ENCODE measurements at places on chromosomes 7 and 10.

DNA sequence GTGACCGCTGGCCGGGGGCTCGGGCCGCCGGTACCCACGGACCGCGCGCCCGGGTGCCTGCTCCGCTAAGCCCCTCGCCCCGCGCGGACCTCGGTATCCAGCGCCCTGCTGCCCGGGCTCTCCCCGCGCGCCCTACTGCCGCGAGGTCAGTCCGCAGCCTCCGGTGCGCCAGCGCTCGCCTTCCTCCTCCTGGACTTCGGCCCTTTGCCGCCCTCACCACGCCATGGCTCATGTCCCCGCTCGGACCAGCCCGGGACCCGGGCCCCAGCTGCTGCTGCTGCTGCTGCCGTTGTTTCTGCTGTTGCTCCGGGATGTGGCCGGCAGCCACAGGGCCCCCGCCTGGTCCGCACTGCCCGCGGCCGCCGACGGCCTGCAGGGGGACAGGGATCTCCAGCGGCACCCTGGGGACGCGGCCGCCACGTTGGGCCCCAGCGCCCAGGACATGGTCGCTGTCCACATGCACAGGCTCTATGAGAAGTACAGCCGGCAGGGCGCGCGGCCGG lies 483 bp downstream of the GDF10 start:
- DNase-seq: peak; percentile 49

DNA sequence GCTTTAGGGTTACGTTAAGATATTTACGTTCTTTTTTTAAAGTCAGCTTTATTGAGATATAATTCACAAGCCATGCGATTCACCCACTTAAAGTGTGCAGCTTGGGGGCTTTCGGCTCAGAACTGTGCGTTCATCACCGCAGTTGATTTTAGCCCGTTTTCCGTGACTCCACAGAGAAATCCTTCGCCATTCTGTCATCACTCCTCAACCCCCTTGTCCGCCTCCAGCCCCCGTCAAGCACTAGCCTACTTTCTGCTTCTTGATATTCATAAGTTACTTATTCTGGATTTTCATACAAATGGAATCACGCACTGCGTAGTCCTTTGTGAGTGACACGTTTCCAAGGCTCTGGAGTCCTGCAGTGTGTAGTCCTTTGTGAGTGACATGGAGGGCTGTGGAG lies 20.4 kb downstream of the FAM20C start:
- no peak for DNase-seq

- DNase-seq: no peak
Observed at GRCh38 chr10:30151581-30152389, 92.4 kb upstream of the JCAD start.

- no peak for DNase-seq
Observed at GRCh38 chr10:118625504-118625903, 30.1 kb upstream of the PRLHR start.

GRCh38 chr7:26429168-26429567 lies 137.5 kb downstream of the SNX10 start:
- DNase-seq: no peak

DNA sequence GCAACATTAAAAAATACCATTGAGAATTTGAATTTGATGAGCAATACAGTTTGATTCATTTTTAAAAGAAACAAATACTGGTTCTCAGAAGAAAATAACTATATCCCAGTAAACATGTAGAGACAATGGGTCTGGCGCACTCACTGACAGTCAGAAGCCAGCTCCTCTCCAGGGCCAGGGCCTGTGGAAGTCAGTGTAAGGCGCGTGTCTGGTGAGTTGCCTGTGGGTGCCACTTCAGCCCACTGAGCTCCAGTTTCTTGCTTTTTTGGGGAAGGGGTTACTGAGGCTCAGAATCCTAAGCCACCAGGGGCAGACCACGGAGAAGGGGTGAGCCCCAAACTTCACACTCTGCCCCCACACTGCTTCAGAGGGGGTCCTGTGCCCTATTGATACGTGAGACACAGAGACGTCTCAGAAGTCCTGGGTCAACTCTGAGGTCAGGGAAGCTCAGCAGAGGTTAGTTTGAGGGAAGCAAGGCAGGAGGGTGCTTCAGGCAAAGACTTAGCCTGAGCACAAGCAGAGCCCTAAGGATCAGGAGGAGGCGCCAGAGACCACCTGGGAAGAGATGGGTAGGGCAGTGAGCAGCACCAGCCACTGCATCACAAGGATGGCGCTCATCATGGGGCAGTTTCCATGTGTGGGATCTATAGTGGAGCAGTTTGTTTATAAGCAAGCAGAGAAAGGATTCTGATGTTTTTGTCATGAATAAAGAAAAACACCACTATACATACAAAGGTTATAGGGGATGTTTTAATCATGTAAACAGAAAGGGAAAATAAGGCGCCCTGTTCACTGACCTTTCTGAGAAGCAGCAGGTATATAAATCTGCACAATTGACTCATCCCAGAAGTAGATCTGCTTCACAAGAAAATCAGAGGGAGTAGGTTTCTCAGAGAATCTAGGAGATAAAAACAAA lies 95.7 kb downstream of the PKD1L1 start:
- no peak for DNase-seq

DNA sequence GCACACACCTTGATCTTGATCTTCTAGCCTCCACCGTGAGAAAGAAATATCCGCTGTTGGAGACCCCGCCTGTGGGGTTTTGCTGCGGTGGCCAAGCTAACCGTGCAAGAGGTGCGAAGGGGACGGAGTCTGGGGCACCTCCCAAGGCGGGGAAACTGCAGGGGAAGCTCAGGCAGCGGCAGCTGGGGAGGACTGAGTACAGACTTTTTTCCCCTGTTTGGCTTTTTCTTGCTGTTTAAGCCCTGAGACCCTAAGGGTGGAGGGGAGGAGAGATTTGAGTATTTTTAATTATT lies 108.0 kb downstream of the DNAJB6 start:
- no peak for DNase-seq

DNA sequence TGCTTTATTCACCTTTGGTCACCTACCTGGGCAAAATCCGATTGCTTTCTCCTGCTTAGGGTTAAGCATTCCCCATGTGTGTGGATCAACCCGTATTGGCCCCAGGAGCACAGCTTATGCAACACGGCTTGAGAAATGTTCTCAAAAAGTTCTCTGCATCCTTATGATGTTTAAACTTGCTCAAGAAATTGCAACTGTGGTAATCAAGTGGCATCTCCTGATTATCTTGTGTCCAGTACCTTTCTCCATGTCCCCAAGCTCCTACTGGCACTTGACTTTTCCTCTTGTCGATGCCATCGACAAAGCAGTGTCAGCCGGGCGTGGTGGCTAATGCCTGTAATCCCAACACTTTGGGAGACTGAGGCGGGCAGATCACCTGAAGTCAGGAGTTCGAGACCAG lies 4.7 kb upstream of the PKD2L1 start:
- DNase-seq: no peak

DNA sequence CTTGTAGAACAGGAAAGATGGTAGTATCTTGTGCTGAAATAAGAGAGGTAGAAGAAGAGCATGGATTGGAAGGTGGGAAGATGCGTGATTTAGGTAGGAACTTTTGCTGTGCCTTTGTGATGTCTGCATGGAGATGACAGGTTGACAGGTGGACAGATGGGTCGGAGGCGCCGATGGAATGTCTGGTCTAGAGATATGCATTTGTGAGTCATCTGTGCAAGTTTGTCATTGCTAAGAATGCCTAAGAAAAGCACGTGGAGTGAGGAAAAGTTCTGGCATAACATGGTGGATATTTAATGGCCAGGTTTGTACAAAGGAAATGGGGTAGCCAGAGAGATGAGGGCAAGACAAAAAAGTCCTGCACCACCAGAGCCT lies 76.0 kb upstream of the ARMC3 start:
- no peak for DNase-seq

GRCh38 chr10:129966889-129967578 lies 3.0 kb upstream of the EBF3 start:
- peak; percentile 85 for DNase-seq

DNA sequence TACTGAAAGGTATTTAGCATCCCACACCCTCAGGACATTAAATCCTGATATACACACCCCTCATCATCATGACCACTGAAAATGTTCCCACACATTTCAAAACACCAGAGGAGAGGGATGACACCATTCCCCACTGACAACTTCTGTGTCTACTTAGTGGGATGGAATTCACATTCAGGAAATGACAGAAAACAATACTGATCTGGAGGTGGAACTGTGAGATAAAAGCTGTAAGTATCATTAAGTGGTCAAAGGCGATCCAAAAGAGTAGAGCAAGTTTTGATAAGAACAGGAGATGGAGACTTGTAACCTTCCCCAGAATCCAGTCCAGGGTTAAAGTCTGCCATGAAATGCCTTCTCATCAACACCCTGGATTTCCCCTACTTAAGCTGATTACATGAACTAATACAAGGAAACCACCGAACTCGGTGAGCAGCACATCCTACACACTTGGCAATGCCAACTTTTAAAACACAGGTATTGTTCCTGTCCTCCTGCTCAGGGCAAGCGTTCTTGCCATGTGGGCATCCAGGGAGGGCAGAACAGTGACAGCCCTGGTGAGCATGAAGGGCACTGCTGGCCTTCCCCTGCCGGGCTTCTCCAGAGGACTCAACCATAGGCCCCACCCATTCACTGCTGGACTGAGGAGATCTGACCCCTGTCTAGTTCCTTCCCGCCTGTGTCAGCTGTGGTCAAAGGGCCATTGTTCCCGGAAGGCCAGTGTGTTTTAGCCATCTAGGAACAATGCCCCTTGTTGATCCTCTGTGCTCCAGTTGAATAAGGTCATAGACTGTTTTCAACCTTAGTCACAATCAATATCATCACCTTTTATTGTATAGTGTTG lies 85.0 kb downstream of the SGMS1 start:
- DNase-seq: no peak

- DNase-seq: no peak
Observed at GRCh38 chr10:122299423-122300075, 28.5 kb downstream of the BTBD16 start.

- DNase-seq: no peak
Observed at GRCh38 chr10:28754930-28755718, 77.8 kb downstream of the BAMBI start.

DNA sequence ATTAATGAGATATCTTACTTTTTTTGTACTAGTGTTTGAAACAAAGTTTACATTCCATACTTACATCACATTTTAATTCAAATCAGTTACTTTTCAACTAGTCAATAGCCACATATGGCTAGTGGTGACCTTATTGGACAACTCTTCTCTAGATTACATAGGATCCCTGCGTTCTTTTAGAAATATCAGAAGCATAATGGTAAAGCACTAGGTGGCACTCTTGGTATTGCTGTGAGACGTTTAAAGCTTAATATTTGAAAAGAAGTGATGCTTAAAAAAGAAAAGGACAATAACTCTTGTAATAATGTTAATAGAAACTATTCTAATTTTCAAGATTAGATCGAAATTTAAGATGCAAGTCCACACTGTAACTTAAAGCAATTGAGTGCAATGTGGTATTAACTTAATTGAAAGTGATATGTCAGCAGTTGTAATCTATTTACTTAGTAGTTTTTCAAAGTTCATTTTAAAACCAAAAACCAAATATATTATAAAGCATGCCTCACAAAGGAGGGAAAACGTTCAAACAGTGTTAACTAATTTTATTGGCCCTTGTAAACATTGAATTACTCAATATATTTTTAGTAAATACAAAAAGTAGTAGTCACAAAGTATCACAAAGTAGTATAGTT lies 339.1 kb downstream of the ATRNL1 start:
- no peak for DNase-seq

- DNase-seq: no peak
Observed at GRCh38 chr7:100064162-100064561, 14.6 kb downstream of the ZSCAN21 start.

DNA sequence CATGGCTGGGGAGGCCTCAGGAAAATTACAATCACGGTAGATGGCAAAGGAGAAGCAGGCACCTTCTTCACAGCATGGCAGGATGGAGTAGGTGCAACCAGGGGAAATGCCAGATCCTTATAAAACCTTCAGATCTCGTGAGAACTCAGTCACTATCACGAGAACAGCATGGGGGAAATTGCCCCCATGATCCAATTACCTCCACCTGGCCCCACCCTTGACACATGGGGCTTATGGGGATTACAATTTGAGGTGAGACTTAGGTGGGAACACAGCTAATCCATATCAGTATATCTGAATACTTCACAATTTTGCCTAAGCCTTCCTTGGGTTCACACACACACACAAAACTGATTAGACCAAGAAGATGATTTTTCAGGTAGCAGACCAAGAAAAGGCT lies 145.1 kb upstream of the COL1A2 start:
- DNase-seq: no peak

DNA sequence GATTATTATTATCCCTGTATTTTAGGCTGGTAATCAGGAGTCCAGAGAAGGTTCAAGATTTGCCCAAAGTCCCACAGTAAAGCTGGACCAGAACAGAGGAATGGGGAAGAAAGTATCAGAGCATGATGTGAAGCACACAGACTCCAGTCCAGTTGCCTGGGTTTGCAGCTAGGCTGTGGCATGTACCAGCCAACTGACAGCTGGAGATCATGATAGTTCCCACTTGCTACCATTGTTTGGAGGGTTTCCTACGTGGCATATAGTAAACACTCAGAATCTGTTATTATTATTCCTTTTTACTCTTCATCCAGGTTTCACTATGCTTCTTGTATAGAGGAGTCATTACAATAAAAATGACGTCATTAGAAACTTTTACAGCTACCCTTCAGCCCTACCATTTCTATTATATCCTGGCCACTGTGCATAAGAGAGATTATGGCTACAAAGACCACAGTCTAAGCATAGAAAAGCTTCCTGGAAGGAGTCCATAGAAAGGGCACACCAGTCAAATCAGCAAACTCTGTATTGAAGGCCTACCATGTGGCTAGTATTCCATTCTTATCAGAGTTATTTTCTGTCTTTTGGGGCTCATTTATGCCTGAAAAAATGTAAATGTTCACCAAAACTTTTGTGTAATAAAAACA lies 66.6 kb downstream of the MTPN start:
- no peak for DNase-seq

GRCh38 chr10:81843042-81843441 lies 32.0 kb upstream of the NRG3 start:
- DNase-seq: no peak

GRCh38 chr10:4217187-4217586 lies 432.2 kb upstream of the KLF6 start:
- no peak for DNase-seq

GRCh38 chr10:33370434-33370930 lies 36.0 kb upstream of the NRP1 start:
- DNase-seq: no peak

- DNase-seq: no peak
Observed at GRCh38 chr10:114520453-114520852, 116.2 kb upstream of the AFAP1L2 start.

DNA sequence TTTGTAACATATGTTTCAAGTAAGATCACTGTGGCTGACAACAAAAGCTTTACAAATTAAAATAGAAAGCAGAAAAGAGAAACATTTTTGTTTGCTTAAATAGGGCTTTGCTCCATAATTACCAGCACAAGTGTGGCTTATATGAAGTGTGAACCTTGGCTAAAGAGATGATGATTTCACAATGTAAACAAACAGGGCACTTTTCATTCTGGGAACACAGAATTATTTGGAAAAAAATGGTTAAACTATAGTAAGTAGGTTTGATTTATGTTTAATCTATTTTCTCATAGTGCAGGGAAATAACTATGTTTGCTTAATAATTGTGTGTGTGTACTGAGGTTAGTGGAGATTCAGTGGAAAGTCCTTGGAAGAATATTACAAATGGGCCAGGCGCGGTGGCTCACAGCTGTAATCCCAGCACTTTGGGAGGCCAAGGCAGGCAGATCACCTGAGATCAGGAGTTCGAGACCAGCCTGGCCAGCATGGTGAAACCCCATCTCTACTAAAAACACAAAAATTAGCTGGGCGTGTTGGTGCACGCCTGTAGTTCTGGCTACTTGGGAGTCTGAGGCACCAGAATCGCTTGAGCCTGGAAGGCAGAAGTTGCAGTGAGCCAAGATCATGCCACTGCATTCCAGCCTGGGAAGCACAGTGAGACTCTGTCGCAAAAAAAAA lies 19.1 kb upstream of the OTUD1 start:
- DNase-seq: no peak

GRCh38 chr10:31754803-31755624 lies 173.6 kb downstream of the ARHGAP12 start:
- DNase-seq: no peak
